ENCODE measurements at places on chromosomes 7 and 10. TPM values are rescaled to one million over a fixed set of nuclear protein-coding genes. Genes with fewer than 3 reads are reported as not detected.

DNA sequence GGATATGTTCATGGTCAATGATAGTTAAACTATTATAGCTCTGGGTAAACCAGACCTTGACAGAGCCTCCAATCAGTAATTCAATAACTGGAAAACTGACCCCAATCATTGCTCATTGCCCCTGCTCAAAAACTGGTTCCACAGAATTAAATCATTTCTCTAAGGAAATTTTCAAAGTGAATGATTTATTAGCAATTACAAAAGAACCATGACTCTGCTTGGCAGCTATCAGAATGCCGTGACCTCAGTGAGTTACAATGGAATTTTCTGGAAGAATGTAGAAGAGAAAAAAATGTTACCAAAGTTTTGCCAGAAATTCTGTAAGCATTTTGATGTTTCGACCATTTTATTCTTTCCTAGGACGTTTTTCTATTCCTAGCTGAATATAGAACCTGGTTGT is 106.8 kb upstream of the APBB1IP start:
- H3K27me3 ChIP-seq: no peaks in the 10 kb centered on the region
- no peaks in the 10 kb centered on the region for H3K36me3 ChIP-seq
- no peaks in the 10 kb centered on the region for H3K4me1 ChIP-seq
- no peak overlapping the region for H3K4me3 ChIP-seq
- no peak overlapping the region for H3K27ac ChIP-seq

GRCh38 chr7:99837649-99838361 is 10.0 kb downstream of the CYP3A43 start:
- no peak for DNase-seq
- no peaks in the 10 kb centered on the region for H3K36me3 ChIP-seq
- no peak overlapping the region for H3K27ac ChIP-seq

GRCh38 chr10:31081937-31082840 is 50.5 kb upstream of the ZNF438 start:
- H3K4me3 ChIP-seq: no peak overlapping the region
- DNase-seq: no peak
- no peaks in the 10 kb centered on the region for H3K27me3 ChIP-seq

DNA sequence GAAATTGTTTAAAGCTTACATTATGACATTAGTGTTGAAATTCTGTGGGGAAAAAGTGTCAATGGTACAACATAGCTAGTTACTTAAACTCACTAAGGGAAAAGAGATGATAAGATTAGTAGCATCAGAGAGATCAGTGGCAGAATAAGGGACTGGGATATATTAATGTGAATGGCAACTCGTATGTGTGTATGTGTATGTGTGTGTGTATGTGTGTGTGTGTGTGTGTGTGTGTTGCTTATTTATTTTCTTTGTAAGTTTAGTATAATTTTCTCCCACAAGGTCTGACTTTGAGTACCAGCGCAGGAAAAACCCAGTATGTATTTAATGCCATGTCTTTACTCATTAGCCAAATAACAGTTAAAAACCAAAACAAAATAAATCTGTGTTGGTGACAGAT is 256.1 kb downstream of the ARHGAP21 start:
- H3K27ac ChIP-seq: no peak overlapping the region
- peaks cover 23% of the 10 kb centered on the region for H3K4me1 ChIP-seq
- H3K27me3 ChIP-seq: no peaks in the 10 kb centered on the region
- H3K36me3 ChIP-seq: peaks cover under 1% of the 10 kb centered on the region

DNA sequence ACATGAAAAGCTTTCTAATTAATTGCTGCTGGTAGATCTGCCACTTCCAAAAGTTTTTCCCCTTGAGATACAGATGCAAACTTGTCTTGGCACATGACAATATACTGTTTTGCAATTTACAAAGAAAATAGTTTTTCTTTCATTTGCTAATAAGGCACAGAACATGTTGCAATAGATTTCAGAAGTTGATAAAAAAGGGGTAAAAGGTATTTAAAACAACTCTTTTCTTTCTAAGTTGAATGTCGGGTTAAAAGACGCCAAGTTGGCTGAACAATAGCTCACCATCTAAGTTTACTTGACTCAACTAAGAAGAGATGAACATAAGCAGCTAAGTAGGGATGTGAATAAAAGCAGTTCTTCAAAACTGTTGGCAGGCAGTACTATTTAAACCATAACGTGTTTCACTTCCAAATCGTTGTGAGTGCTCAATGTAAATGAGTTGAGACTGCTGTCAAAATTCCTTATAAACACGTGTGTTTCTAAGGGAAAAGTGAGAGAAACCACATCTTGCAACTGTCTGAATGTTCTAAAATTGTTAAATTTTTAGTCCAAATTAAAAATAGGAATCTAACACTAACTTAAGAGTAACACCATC is 14.5 kb upstream of the THSD7A start:
- DNase-seq: no peak
- no peak overlapping the region for H3K4me3 ChIP-seq
- H3K27ac ChIP-seq: no peak overlapping the region
- H3K36me3 ChIP-seq: no peaks in the 10 kb centered on the region

GRCh38 chr7:17722798-17723197 is 217.5 kb downstream of the SNX13 start:
- no peak overlapping the region for H3K4me3 ChIP-seq
- DNase-seq: no peak
- no peaks in the 10 kb centered on the region for H3K4me1 ChIP-seq
- no peak overlapping the region for H3K27ac ChIP-seq
- H3K36me3 ChIP-seq: no peaks in the 10 kb centered on the region

- no peak for DNase-seq
- H3K27ac ChIP-seq: no peak overlapping the region
- no peak overlapping the region for H3K4me3 ChIP-seq
These were observed 92.7 kb upstream of the GDF10 start for GRCh38 chr10:47207281-47207615.

DNA sequence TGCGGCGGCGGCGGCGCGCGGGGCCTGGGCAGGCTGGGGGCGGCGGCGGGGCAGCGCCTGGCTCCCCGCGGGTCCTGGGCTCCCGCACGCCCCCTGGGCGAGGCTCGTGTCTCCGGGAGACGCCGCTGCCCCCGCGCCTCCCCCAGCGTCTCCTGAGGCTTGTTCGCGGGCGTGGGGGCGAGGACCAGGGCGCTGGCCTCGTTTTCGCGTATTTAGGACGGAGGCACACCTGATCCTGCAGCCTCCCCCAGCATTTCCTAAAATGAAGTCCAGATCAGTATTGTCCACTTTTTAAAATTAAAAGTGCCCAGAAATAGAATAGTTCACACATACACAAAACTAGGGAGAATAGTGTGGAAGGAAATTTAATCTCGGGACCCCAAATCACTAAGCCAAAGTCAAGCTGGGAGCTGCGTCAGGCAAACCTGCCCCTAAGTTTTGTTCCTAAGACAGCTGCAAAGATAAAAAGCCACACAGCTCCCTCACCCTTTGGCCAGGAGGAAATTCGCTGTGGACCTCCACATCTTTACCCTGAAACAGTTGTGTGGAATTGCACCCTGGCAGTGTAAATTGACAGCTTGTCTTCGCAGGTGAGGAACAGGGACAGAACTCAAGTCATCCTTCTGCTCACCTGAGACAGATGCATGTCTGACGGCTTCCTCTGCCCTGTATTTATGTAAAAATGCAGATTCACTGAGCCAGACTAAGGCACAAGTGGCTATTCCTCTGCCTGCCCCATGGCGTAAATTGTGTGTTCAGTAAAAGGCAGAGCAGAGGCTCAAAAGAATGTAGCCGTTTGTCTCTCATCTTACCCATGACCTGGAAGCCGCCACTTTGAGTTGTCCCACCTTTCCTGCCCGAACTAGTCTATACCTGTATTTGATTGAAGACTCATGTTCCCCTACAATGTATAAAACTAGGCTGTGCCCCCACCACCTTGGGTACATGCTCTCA is 740 bp downstream of the GALNT11 start:
- H3K4me1 ChIP-seq: peaks cover 5% of the 10 kb centered on the region
- no peak for DNase-seq
- peaks cover 6% of the 10 kb centered on the region for H3K36me3 ChIP-seq
- H3K27ac ChIP-seq: peak overlapping the region; percentile 66
- H3K4me3 ChIP-seq: peak overlapping the region; percentile 88

DNA sequence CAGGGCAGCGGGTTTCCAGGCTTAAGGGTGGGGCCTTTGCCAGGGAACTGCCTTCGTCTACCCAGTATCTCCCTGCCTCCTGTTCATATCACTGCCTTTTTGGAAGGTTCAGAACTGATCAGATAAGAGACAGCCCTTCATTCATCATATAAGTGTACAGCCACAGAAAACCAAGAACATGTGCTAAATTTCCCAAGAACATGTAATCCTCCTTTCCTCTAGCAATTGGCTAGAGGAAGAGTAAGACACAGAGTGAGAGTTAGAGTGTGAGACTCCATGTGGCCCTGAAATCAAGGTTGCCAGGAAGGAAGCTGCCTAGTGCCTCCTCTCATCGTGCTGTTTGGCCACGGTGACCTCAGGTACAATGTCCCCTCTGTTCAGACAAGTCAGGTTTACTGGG is 770.9 kb downstream of the TNS3 start:
- peak overlapping the region; percentile 7 for H3K27ac ChIP-seq
- DNase-seq: no peak
- no peaks in the 10 kb centered on the region for H3K36me3 ChIP-seq
- H3K4me1 ChIP-seq: peaks cover 7% of the 10 kb centered on the region
- no peak overlapping the region for H3K4me3 ChIP-seq

DNA sequence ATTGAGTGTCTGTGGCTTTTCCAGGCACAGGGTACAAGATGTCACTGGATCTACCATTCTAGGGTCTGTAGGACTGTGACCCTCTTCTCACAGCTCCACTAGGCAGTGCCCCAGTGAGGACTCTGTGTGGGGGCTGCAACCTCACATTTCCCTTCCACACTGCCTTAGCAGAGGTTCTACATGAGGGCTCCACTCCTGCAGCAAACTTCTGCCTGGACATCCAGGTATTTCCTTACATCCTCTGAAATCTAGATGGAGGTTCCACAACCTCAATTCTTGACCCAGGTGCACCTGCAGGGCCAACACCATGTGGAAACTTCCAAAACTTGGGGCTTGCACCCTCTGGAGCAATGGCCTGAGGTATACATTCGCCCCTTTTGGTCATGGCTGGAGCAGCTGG is 183.7 kb downstream of the KCND2 start:
- no peak for DNase-seq
- H3K27me3 ChIP-seq: no peaks in the 10 kb centered on the region
- no peaks in the 10 kb centered on the region for H3K4me1 ChIP-seq
- no peak overlapping the region for H3K27ac ChIP-seq
- no peak overlapping the region for H3K4me3 ChIP-seq
- no peaks in the 10 kb centered on the region for H3K36me3 ChIP-seq

GRCh38 chr7:1242256-1242605 is 9.6 kb downstream of the UNCX start:
- no peaks in the 10 kb centered on the region for H3K4me1 ChIP-seq
- no peak for DNase-seq
- peaks cover 94% of the 10 kb centered on the region for H3K27me3 ChIP-seq
- no peaks in the 10 kb centered on the region for H3K36me3 ChIP-seq
- H3K27ac ChIP-seq: no peak overlapping the region
- H3K4me3 ChIP-seq: no peak overlapping the region

DNA sequence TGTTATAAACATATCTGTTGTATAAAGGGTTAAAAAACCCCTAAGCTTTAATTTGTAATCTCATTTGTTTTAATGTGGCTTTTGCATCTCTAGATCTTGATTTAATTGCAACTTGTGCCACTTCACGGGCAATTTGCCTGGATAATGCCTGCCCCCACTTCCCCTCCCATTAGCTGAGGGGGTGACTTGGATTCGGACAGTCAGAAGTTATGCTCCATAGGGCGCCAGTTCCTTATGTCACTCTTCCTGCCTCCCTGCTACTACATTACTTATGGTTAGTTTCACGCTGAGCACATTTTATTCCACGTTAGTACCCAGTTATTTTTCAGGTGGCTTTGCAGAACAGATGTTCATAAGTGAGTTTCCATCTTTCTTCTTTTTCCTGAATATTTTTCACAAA is 1015.2 kb upstream of the PHF14 start:
- no peak overlapping the region for H3K27ac ChIP-seq
- H3K4me1 ChIP-seq: no peaks in the 10 kb centered on the region
- H3K27me3 ChIP-seq: no peaks in the 10 kb centered on the region
- H3K4me3 ChIP-seq: no peak overlapping the region
- H3K36me3 ChIP-seq: no peaks in the 10 kb centered on the region
- DNase-seq: no peak

GRCh38 chr7:140084972-140085371 is 22.2 kb upstream of the PARP12 start:
- H3K4me1 ChIP-seq: no peaks in the 10 kb centered on the region
- DNase-seq: no peak
- H3K27me3 ChIP-seq: no peaks in the 10 kb centered on the region
- no peak overlapping the region for H3K27ac ChIP-seq
- H3K36me3 ChIP-seq: peaks cover 3% of the 10 kb centered on the region

DNA sequence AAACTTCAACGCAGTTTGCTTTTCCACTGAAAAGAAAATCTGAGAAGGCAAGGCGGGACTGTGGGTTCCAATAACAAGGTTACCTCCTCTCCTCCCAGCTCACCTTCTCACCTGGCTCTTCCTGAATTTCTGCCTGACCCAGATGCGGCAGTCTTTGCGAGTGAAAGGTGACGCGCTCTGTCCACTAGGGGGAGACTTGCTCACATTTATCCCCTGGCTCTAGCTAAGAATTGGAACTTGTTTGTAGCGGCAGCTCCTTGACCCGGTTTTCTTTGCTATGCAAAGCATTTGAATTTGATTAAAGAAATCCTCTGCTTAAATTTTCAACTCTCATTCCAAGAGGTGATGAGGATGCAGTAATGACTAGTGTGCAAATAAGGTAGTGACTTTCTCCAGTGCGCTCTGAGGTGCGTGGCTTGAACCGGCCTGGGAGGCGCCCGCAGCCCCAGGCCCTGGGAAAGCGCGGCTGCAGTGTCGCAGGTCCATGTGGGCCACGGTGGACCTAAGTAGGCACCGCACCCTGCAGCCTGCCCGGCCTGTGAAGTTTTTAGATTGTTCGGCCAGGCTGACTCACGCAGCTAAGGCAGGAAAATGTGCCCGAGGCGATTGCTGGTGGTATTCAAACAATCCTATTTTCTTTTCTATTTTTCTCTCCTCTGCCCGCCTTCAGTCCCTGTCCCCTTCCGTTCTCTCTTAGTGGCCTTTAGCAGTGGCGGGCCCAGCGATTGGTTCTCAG is 336.9 kb upstream of the NPSR1 start:
- H3K36me3 ChIP-seq: no peaks in the 10 kb centered on the region
- no peaks in the 10 kb centered on the region for H3K27me3 ChIP-seq
- H3K4me3 ChIP-seq: no peak overlapping the region
- no peak overlapping the region for H3K27ac ChIP-seq

- DNase-seq: no peak
- H3K4me1 ChIP-seq: no peaks in the 10 kb centered on the region
- no peaks in the 10 kb centered on the region for H3K27me3 ChIP-seq
- H3K27ac ChIP-seq: no peak overlapping the region
These were observed 20.2 kb upstream of the ICA1 start for GRCh38 chr7:8282162-8282561.

Gene CALML3
- total RNA-seq: not detected

Gene IFIT1
- 7.5 TPM for total RNA-seq

Gene SEMA3C
- 116 TPM for total RNA-seq

Gene SPDYE8
- not detected for total RNA-seq

Gene CCDC172
- not detected for total RNA-seq

Gene FOXP2
- 1.7 TPM for total RNA-seq

Gene C10orf71
- not detected for total RNA-seq

Gene ELFN1
- 1.6 TPM for total RNA-seq

Gene SDHAF3
- total RNA-seq: 12.8 TPM
